Stomach (tissue), 19 donors: ENCODE measurements at places on chromosomes 2 and 18. TPM values are rescaled to one million over a fixed set of nuclear protein-coding genes. Genes with fewer than 3 reads are reported as not detected.

Gene CXCR2
- total RNA-seq, result 0.37 TPM

Gene PSMA8
- not detected for total RNA-seq

DNA sequence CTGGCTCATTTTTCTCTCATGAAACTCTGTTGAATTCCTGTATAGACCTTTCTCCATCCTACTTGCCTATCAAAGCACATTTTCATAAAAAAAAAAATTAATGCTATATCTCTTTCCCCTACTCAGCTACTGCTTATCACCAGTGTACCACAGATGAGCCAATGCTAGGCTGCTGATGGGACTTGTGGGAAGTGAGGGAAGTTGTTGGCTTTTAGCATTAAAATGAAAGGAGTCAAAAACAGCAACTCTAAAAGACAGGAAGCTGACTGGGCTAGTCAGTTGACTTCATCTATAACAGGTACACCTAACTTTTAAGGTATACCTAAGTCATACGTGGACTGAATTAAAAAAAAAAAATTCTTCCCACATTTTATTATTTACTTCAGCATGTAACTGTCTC, 102.1 kb downstream of the FAM117B start:
- H3K4me3 ChIP-seq, result no peak overlapping the region
- no peak for DNase-seq
- no peaks in the 10 kb centered on the region for H3K27me3 ChIP-seq

Gene SAG
- not detected for total RNA-seq

DNA sequence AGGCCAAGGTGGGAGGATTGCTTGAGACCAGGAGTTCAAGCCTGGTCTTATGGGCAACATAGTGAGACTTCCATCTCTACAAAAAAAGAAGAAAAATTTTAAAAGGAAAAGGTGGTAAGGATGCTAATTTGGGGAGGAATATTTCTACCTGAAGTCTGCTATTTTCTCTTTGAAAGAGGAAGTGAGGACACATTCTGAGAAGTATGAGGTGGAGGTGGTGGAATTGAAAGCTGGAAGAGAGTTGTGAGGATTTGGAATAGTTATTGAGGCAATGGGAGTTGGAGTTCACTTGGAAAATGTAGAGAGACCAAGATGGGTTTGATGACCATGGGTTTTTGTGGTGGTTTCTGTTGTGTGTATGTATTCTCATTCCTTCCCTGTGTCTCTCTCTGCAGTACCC, 29.3 kb downstream of the EML4 start:
- no peak overlapping the region for H3K4me3 ChIP-seq
- H3K36me3 ChIP-seq, result no peaks in the 10 kb centered on the region
- H3K27me3 ChIP-seq, result no peaks in the 10 kb centered on the region
- H3K27ac ChIP-seq, result no peak overlapping the region
- no peak for DNase-seq

Gene C2orf80
- not detected for total RNA-seq

Gene EPB41L3
- total RNA-seq, result 120 TPM

Gene LBX2
- total RNA-seq, result not detected
